Hair follicle dermal papilla cell (primary cell): ENCODE measurements at places on chromosomes 3 and 15. TPM values are rescaled to one million over a fixed set of nuclear protein-coding genes. Genes with fewer than 3 reads are reported as not detected.

The NFKBIZ gene
- 50.4 and 58.6 TPM in 2 replicates for total RNA-seq

The TNFAIP8L3 gene
- total RNA-seq: 0.81 and 2.7 TPM in 2 replicates

The RBP2 gene
- total RNA-seq: not detected in 2 replicates

The ANKRD63 gene
- total RNA-seq: not detected in 2 replicates

The CHRNA7 gene
- total RNA-seq: 0.81 and 1.2 TPM in 2 replicates

The IQCF5 gene
- total RNA-seq: not detected in 2 replicates

The MAGEL2 gene
- under 0.01 and 0.24 TPM in 2 replicates for total RNA-seq

The LYZL4 gene
- not detected in 2 replicates for total RNA-seq

The CYP19A1 gene
- 2.6 and 3.1 TPM in 2 replicates for total RNA-seq

The DLL4 gene
- total RNA-seq: 0.16 TPM in 1 of 2 replicates, not detected in the other

The SEMA3B gene
- total RNA-seq: 2.4 and 4.6 TPM in 2 replicates

The P3H2 gene
- total RNA-seq: 11.0 and 11.8 TPM in 2 replicates

The MUC4 gene
- not detected in 2 replicates for total RNA-seq

The GPR87 gene
- 0.16 TPM in 1 of 2 replicates, not detected in the other for total RNA-seq
